ENCODE measurements at places on chromosomes 7 and 10.

DNA sequence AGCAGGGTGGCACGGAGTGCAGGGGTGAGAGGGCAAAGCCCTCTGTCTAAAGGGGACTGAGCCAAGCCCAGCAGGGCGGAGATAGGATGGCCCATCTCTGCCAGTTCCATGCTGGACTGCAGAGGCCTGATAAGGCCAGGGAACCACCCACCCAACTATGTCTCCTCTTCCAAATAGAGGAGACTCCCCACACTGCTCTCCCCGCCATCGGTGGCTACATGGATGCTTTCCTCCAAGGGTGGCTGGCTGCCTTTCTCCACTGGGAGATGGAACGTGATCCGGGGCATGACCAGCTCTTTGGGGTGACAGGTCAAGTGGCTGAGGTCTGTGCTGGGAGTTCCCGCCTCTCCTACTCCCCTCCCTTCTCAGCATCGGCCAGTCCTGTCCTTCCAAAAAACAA, 58.1 kb upstream of the MXI1 start:
- DNase-seq, result no peak

DNA sequence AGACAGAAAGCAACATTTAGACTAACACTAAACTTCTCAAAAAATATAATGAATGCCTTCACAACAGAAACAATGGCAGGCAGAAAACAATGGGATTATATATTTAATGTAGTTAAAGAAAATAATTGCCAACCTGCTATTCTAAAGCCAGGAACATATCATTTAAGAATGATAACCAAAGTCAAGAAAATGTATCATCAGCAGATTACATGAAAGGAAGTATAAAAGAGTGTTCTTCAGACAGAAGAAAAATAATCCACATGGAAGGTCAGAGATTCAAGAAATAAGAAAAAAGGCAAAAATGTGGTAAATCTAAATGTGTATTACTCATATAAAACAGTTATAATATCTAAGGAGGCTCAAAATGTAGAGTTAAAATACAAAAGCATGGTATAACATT, 98.1 kb downstream of the CYP26A1 start:
- no peak for DNase-seq

DNA sequence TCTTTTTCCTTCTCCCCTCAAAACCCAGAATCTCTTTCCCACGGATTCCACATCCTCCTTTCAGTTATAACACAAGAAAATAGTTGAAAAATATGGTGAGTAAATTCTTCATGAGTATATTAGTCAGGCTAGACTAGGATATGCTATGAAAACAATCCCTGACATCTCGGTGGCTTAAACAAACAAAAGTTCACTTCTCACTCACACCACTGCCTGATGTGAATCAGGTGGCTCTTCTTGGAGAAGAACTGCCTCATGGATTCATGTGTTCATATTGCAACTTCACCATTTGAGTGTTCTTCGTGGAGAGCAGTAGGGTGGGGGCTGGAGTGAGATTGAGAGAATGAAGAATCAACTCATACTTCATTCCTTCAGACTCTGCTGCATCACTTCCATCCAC, 204.1 kb downstream of the PHF14 start:
- DNase-seq, result no peak

GRCh38 chr7:151838861-151839381, 38.0 kb downstream of the PRKAG2 start:
- DNase-seq, result peak; percentile 23

GRCh38 chr7:371119-371778, 81.3 kb downstream of the FOXL3 start:
- peak; percentile 37 for DNase-seq

DNA sequence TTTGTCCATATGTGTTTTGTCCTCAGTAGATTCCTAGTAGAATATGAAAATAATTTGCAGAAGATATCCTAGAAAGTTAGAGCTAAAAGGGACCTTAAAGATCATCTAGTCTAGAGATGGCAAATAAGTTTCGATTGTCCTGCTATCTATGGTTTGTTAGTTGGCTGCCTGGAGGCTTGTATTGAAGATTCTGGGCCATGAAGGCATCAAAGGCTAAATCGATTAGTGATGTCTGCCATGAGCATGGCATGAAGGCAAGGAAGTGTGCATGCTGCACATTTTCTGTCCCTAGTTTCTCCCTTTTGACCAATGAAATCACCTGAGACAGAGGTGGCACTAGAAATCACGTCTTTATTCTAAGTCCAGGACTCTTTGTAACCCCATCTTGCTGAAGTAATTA, 553.8 kb upstream of the GALNT17 start:
- no peak for DNase-seq

DNA sequence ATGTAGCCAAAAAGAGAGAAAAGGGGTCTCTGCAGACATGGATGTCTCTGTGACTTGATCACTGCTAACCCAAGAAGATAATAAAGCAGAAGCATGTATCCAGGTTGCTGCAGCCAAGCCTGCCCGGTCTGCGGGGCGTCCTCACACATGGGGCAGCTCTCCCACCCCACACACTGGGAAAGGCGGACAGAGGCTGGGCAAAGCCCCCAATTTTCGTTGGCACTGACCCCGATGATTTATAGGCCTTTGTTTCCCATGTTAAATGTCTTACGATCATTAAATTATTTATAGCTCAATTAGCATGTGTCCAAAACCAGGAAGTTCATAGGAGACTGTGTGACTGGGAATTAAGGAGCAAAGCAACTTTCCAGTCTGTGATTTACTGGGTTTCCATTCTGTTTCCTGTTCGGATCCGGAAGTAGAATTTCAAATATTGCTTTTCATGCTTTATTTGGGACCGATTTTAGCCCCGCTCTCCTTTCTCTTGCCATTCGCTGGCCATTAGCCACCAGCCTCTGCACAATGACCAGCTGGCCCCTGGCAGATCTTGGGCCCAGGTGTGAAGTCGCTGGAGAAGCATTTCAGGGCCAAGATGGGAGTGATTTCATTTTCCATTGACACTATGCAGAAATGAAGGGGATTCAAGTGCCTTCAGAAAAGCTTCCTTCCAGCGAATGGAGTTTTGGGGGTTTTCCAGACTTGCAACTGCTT, 91.6 kb downstream of the EGFR start:
- DNase-seq, result no peak

- DNase-seq, result no peak
Observed at GRCh38 chr7:2710901-2711551, 23.0 kb downstream of the AMZ1 start.

- DNase-seq, result no peak
Observed at GRCh38 chr10:78604721-78605120, 464.0 kb upstream of the ZMIZ1 start.

DNA sequence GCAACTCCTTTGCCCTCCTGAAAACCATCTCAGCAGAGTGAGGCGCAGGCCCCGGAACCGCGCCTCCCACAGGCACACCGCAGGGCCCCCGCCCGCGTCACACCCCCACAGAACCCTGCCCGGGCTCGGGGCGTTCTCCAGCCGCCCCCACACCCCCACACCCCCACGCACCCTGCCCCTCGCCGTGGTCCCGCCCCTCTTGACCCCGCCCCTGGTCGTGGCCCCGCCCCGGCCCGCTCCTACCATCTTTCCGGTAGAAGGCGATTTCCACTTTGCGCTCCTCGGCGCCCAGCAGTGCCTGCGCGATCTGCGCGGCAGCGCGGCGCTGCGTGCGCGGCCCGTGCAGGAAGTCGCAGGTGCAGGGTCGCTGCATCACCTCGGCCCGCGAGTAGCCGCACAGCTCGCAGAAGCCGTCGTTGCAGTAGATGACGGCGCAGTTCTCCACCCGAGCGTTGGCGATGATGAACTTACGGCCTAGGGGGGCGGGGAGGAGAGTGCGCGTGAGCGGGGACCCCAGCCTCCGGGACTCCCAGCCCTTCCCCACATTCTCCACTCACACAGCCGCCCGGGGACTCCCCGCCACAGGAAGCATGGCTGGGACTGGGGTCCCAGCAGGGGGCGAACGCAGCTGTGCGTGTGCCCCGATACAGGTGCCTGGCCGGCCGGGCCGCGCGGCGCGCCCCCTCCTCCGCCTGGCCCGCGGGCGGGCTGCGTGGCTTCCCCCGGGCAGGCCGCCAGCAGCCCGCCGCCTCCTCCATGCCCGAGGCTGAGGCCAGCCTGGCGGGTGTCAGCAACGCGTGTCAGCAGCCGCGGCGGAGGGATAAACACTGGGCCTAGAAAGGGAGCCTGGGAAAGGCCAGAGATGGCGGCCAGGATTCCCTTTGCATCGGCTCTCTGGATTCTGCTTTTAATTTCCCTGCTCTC, 3.4 kb downstream of the KCNH2 start:
- DNase-seq, result no peak

DNA sequence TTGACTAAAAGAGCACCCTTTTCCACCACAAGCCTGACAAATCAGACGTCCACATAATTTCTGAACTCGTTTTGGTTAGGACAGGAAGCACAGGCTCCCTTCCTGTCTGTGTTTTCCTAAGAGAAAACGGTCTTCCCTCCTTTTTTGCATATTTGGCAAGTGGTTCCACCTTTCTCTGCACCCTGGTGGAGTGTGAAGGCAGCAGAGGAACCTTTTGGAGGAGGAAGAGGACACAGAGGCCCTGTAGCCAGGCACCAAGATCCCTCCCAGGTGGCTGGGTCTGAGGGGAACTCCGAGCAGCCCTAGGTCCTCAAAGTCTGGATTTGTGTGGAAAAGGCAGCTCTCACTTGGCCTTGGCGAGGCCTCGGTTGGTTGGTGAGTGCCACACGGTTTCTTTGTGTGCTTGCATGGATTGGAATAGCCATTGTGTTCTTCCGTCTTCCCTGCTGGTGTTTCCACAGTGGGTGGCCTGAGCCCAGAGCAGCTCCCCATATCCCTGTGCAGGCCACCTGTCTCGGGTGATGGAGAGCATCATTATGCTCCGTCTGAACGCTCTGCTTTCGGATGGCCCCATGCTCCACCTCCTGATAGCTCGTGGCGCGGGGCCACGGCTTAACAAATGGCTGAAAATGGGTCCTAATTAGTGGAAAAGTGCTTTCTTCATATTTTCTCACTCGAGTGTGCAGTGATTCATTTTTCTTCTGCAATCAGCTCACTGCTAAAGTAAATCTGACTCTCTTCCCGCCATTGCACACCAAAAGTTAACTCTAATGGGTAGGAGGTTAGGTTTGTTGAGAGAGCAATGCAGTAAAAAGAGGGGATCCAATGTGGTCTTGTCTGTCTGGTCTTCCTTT, 4.2 kb downstream of the IKZF1 start:
- no peak for DNase-seq

DNA sequence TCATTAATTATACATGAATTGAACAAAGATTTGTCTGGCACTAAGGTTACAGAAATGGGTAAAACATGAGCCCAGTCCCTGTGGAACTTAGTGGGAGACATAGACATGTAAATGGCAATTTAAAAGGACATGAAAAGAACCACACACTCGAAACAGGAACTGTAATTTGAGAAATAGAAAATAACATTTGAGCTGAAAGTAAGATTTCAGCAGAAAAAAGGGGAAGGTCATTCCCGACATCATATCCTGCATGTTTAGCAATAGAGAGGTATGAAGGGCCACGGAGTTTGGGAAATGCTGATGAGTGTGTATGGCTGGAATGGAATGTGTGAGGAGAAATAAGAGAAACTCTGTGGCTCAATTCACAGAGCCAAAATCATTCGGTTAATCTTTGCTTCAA, 175.4 kb upstream of the AHR start:
- no peak for DNase-seq

DNA sequence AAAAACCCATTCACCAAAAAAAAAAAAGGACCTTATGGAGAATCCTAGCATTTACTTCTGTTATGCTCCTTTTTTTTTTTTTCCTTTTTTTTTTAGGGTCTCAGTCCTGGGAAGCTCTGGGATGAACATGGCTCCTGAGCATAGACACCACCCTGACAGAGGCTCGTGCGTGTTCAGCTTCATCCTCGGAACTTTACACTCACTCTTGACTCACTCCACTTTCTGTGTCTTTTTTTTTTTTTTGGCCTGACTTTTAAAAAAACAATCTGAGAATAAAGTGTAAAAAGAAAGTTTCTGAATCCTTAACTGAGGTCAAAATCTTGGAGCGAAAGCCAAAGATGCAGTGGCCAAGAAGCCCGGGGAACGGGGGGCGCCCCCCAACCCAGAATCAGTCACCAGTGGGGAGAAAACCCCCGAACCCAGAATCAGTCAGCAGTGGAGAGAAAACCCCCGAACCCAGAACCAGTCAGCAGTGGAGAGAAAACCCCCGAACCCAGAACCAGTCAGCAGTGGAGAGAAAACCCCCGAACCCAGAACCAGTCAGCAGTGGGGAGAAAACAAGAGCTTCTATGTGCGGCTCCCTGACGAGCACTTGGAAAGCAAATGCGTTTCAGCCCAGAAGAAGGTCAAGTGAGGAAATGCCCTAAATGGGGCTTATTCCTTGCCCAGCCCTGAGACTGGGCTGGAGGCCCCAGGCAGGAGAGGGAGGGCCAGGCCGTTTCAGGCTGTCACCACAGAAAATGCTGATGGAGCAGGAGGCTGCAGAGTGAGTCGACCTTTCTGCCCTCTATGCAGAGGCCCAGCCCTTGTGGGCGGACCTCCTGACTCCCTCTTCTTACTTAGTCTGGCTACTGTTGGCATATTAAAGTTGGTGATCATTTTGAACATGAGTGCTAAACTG, 19.0 kb upstream of the PFKP start:
- no peak for DNase-seq

- no peak for DNase-seq
Observed at GRCh38 chr7:112573302-112574039, 92.7 kb downstream of the LSMEM1 start.

GRCh38 chr10:22319547-22319979, 1.3 kb upstream of the BMI1 start:
- no peak for DNase-seq

DNA sequence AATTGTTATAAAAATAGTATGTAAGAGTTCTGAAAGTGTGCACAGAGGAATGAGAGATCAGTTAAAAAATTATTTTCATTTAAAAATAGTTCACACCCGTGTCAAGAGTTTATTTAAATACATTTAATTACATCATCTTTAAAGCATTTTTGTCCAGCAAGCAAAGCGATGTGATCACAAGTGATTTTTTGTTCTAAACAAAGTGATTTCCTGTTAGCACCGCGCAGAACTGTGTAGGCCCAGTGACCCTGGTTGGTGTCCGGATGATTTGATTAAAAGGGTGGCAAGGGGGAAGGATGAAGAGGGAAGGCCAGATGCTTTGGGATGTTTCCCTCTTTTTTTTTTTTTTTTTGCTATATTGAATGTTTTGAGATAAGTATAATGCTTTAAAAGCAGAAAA, 227.8 kb upstream of the PITRM1 start:
- DNase-seq, result no peak

GRCh38 chr7:45680776-45681175, 106.6 kb downstream of the ADCY1 start:
- DNase-seq, result no peak

- DNase-seq, result no peak
Observed at GRCh38 chr10:92830478-92831389, 17.6 kb upstream of the EXOC6 start.

DNA sequence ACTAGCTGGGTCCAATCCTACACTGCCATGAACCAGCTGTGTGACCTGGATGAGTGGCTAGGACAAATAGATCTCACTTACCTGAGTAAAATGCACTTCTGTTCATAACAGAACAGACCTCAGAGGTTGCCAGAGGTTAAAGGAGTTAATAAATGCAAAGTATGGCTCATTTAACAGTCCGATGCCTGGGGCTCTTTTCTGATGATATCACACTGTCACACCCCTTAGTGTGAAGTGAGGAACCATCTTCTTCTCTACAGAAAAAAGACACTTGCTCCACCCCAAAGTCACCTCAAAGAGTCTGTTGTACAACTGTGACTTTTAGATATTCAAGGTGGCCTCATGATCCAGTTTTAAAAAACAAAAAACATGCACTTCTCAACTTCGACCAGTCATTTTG, 21.5 kb upstream of the TARP start:
- no peak for DNase-seq
